ENCODE measurements at places on chromosomes 2 and 18. TPM values are rescaled to one million over a fixed set of nuclear protein-coding genes. Genes with fewer than 3 reads are reported as not detected.

DNA sequence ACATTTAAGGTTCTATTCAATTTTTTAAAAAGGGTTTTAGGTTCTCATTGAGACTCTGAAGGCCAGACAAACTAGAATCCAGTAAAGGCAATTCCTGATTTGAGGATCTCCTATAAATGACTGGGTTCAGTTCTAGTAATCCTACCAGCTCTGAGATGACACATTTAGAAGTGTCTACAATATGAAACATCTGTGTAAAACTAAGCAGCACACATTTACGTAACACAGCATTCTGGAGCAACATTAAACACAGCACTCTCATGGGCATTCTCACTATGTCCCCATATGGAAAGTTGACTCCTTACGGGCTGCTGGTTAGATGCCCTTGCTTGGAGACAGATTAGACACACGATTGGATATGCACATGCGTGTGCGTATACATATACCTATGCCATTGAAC is 114.4 kb downstream of the ZNF385B start:
- no peak for DNase-seq

DNA sequence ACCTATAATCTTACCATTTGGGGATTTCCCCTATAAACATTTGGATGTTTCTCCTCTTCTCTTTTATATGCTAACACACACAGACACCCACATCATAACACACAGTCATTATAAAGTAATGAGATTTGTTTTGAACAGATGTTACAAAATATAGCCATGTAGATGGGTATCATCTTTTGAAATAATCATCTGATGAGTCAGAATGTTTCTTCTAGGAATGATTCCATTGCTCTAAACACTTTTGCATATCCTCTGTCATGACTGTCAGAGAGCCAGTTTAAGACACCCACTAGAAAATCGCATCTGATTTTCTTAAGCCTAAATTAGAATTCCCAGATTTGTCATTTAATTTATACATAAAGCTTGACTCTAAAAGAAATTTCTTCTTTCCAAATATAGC is 442.6 kb downstream of the CMPK2 start:
- DNase-seq: no peak

GRCh38 chr2:103265521-103265920 is 503.7 kb downstream of the TMEM182 start:
- no peak for DNase-seq

DNA sequence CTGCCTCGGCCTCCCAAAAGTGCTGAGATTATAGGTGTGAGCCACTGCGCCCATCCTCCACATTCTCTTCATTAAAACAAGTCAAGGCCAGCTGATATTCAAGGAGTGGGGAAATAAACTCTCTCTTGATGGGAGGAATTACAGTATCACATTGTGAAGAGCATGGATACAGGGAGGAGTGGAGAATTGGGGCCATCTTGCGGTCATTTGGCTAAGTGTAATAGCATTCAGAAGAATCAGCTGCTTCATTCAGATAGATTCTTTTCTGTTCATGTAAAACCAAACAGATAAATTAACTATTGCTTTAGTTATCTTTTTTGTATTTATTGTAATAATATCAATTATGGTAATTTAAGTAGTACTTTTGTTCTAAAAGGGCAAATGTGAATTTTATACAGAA is 156.3 kb downstream of the UBR3 start:
- DNase-seq: no peak

GRCh38 chr2:159633219-159633618 is 16.9 kb upstream of the BAZ2B start:
- no peak for DNase-seq

Gene RSAD2
- 11.1 TPM for polyA plus RNA-seq

Gene FAM98A
- polyA plus RNA-seq: 13.4 TPM

Gene C1QL2
- polyA plus RNA-seq: not detected

Gene INPP5D
- 88.3 TPM for polyA plus RNA-seq

Gene MROH2A
- not detected for polyA plus RNA-seq

Gene GPR75
- polyA plus RNA-seq: not detected
